ENCODE measurements at places on chromosomes 5 and 9.

- DNase-seq: no peak
Observed at GRCh38 chr5:179326122-179326927, 18.9 kb downstream of the ADAMTS2 start.

- no peak for DNase-seq
Observed at GRCh38 chr5:112116371-112116770, 302.7 kb downstream of the EPB41L4A start.

DNA sequence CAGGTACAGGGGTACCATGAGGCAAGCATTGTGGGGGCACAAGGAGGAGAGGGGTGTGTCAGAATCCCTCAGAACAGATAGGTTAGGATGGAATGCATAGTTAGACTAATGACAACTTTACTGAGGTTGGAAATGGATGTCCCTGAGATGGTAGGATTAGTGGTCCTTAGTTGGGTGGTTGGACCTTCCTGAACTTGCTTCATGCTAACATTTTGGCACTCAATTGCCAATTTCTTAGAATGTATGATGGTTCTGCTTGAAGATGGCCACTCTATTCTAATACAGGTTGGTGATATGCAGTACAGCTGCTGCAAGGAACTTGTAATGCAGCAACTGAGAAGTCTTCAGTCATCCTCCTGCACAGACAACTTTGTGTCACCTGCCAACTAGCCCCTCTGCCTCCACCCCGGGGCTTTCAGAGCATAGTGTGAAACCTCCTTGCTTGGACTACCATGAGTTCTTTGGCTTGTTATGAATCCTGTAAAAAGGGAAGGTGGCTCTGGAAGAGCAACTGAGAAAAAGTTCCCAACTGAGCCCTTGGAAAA, 5.4 kb downstream of the CCNI2 start:
- DNase-seq: no peak

DNA sequence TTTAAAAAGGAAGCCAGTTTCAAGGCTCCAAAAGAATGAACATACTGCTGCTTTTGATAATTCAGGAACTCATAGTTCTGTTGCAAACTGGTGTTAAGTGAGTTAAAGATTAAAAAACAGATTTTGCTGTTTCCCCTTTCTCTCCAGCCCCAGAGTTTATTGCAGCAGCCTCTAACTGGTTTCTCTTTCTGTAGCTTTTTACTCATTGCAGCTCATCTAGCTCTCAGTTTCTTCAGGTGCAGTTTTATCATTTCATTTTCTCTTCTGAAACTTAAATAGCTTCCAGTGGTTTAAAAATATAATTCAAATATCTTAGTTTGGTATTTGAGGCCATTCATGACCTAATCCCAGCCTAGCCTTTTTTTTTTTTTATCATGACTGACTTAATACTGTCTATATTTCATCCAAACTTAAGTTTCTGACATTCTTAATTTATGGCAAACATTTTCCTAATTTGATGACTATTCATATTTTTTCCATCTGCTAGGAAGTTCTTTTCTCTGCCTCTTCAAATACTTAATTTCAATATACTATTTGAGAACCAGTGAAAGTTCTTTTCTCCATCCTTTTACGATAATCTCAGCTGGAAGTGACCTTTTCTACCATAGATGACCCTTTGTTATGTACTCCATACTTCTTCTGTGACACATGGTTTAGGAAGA, 252.7 kb upstream of the GRIA1 start:
- no peak for DNase-seq

DNA sequence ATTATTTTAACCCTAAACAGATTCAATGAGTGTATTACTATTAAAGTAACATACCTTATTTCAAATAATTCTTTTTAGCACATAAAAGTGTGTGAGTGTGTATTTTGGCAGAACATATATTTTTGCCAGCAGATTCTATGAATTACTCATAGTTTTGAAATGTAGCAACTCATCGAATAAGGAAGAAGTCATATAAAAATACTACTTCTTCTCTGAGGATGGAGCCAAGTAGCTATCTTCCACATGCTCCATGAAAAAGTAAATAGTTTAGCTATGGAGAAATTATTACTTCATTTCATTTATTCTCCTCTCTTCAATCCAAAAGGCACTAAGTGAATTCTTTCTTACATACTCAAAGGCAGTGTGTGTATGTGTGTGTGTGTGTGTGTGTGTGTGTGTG, 1090.4 kb upstream of the CDH6 start:
- DNase-seq: no peak

DNA sequence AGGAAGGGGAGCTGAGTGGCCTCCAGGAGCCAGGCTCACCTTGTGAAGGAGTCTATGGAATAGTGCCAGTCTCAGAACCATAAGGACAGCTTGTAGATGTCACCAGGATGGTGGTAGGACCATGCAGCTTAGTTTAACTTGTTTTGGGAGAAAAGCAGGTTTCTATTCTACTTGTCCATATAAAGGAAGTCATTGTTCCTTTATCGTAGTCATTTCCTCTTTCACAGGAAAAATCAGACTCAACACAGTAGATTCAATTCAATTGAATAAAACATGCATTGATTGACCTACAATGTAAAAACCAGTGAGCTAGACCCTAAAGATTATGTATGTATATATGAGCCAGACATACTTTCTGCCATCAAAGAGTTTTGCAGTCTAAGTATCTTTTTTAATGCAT, 53.3 kb downstream of the MEGF10 start:
- DNase-seq: no peak

GRCh38 chr5:150073086-150073625, 13.2 kb downstream of the CSF1R start:
- no peak for DNase-seq

GRCh38 chr5:422323-423232, 20.4 kb upstream of the EXOC3 start:
- DNase-seq: no peak

DNA sequence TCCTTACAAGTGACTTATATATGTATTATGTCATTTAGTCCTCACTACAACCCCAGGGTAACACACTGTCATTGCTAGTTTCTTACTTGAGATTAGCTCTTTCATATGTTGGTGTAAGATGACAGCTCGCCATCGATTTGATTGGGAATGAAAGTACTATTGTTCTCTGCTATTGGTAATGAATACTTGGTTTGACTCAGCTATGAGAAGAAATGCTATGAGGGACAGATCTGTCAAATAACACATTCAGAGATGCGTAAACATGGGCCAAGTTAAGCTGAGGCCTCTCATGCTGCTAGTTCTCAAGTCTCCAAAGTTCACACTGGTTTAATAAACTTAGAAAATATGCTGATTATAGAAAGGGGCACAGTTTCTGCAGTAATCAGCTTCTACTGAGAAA, 142.7 kb downstream of the SGCD start:
- no peak for DNase-seq
